ENCODE measurements at places on chromosomes 5 and 9. TPM values are rescaled to one million over a fixed set of nuclear protein-coding genes. Genes with fewer than 3 reads are reported as not detected.

Gene PCDHGA7
- not detected for total RNA-seq

Gene STC2
- 41.2 TPM for total RNA-seq

Gene ZBTB34
- 4.7 TPM for total RNA-seq

- H3K4me3 ChIP-seq, result no peak overlapping the region
- H3K27me3 ChIP-seq, result no peaks in the 10 kb centered on the region
- H3K27ac ChIP-seq, result no peak overlapping the region
- DNase-seq, result no peak
These were observed 755.5 kb upstream of the ADAMTS16 start for GRCh38 chr5:4384649-4385048.

GRCh38 chr5:39197556-39197955 is 21.8 kb downstream of the FYB1 start:
- H3K4me3 ChIP-seq, result peak overlapping the region; percentile 65
- peaks cover 25% of the 10 kb centered on the region for H3K36me3 ChIP-seq
- peak; percentile 57 for DNase-seq
- H3K4me1 ChIP-seq, result peaks cover 51% of the 10 kb centered on the region
- peak overlapping the region; percentile 77 for H3K27ac ChIP-seq

DNA sequence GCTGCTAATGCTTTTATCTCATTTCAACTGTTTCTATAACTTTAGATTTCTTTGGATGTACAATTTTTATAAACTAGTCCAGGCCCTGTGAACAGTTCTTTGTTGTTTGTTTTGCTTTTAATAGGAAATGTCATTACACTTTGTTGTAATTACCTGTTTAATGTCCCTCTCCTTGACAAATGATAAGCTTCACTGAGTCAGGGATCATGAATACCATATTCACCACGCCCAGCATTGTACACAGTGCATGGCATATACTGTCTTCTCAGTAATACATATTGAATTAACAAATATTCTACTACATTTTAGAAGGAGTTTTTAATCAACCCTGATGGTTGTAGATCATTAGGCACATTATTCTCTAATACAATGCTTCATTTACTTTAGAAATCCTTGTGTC is 1105.0 kb downstream of the MAT2B start:
- no peaks in the 10 kb centered on the region for H3K36me3 ChIP-seq
- no peaks in the 10 kb centered on the region for H3K27me3 ChIP-seq

GRCh38 chr9:125986966-125987365 is 239.8 kb downstream of the PBX3 start:
- H3K4me3 ChIP-seq, result no peak overlapping the region
- H3K4me1 ChIP-seq, result no peaks in the 10 kb centered on the region
- no peak for DNase-seq
- no peaks in the 10 kb centered on the region for H3K36me3 ChIP-seq
- H3K27ac ChIP-seq, result no peak overlapping the region

DNA sequence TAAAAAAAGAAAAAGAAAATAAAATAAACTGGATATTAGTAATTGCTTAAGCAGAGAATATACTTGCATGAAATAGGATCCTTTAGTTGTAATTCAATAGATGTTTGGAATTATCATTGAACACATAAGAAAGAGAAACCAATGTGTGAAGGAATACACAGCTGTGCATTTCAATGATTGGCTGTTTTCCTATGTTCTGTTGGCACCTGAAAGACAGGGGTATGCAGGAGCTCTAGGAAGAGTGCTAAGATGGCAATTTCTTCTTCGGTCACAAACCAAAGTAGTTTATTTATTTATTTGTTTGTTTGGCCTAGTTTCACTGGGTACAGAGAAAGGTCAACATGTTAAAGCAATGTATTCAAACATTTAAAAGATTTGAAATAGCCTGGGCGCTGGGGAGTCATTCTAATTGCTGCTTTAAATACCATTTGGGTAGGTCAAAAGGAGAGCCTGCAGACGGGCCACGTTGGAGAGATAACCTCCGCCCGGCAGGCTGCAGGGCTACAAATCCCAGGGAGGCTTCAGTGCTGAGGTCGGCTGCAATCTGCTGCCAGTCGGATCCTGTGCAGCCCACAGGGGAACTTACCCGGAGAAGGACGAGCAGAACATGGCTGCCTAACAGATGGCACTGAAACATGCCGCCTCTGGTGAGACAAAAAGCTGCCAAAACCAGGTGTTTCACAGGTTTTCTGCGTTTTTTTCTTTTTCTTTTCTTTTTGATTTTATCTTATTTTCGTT is 154.2 kb upstream of the TYRP1 start:
- H3K4me1 ChIP-seq, result no peaks in the 10 kb centered on the region
- no peaks in the 10 kb centered on the region for H3K36me3 ChIP-seq
- H3K4me3 ChIP-seq, result no peak overlapping the region
- no peak for DNase-seq
- H3K27me3 ChIP-seq, result no peaks in the 10 kb centered on the region

DNA sequence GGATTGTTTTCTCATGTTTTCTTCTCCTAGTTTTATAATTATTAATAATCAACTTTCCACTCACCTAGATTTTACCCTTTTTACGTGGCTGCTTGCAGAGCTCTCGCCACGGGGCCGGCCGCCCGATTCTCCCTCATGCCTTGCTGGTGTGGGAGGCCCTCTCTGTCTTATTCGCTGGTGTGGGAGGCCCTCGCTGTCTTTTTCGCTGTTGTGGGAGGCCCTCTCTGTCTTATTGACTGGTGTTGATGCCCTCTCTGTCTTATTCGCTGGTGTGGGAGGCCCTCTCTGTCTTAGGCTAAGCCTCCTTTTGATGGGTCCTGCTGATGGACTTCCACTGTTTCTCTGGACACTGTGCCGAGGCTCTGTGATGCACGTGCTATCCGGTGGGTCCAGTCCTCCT is 161.3 kb upstream of the IRX2 start:
- H3K36me3 ChIP-seq, result no peaks in the 10 kb centered on the region
- DNase-seq, result no peak
- H3K4me1 ChIP-seq, result no peaks in the 10 kb centered on the region
- no peak overlapping the region for H3K27ac ChIP-seq
- H3K27me3 ChIP-seq, result peaks cover 3% of the 10 kb centered on the region

- peak; percentile 3 for DNase-seq
- H3K27ac ChIP-seq, result peak overlapping the region; percentile 69
- H3K27me3 ChIP-seq, result peaks cover 20% of the 10 kb centered on the region
These were observed 89.8 kb downstream of the NTRK2 start for GRCh38 chr9:84759300-84759750.

DNA sequence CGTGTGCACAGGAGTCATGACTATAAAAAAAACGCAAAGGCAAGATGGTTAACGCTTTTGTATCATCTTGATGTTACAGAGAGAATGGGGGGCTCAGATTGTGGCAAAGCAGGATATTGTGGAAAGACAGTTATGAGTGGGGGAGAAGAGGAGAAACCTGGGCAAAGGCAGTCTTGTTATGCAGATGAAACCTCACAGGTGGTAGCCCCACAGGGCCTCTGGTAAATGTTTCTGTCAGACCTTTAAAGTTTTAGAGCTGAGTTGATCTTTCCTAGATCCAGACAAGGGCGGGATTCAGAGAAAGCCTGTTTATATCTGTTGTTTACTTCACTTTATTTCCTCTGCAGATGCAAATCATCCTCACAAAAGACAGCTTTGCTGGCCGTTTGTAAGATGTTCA is 55.2 kb downstream of the C9orf85 start:
- DNase-seq, result no peak
- H3K27me3 ChIP-seq, result no peaks in the 10 kb centered on the region
- no peaks in the 10 kb centered on the region for H3K4me1 ChIP-seq

- no peaks in the 10 kb centered on the region for H3K36me3 ChIP-seq
- H3K27me3 ChIP-seq, result peaks cover 17% of the 10 kb centered on the region
- no peak overlapping the region for H3K4me3 ChIP-seq
- no peak overlapping the region for H3K27ac ChIP-seq
These were observed 19.9 kb upstream of the PUM3 start for GRCh38 chr9:2863831-2864230.

DNA sequence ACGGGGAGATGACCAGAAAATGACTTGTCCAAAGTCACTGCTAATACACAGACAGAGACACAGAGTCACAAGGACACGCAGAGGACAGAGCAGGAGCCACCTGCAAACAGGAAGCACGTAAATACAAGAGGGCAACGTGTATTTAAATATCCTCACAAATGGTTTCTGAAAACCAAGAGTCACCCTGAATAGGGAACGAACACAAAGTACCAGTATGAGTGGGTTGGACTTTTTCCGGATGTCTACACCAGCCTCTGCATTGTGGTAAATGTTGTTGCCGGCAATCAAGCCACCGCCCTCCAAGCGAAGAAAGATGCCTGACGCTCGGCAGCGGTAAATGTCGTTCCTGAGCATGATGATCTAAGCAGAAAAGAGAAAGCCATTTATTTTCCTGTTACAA is 44.5 kb downstream of the FBXO10 start:
- H3K27ac ChIP-seq, result no peak overlapping the region
- H3K27me3 ChIP-seq, result no peaks in the 10 kb centered on the region
- peaks cover 7% of the 10 kb centered on the region for H3K4me1 ChIP-seq

DNA sequence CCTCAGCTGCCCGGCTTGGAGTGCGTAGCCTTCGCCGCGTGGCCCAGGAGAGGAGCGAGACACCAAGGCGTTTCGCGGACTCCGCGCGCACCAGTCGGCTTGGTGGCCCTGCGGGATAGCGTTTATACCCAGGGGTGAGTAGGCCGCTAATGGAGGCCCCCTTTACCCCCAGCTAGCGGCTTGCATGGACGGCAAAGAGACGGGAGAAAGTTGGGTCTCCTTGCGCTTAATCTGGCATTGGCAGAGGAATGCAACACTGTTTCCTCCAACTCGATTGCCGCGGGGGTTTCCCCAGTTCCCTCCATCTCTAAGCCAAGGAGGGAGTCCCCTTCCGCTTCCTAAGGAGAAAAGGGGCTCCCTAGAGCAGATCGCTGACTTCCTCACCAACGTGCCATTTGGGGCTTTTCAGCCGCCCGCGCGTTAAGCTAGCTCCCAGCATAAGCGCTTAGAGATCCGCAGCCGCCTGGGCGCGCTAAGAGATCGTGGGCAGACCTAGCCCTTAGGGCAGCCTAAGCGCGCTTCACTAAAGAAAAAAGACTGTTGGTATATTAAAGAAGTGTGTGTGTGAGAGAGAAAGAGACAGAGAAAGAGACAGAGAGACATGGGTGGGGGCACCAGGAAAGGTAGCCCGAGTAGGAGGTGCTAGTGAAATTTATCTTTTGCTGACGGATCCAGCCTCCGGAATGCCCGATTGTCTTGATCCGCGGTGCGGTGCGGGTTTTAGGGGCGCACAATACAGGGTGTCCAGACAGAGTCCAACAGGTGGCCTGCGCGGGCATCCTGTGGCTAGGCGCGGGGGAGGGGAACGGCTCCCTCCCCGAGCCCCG is 597.9 kb upstream of the SGCD start:
- H3K27me3 ChIP-seq, result peaks cover 74% of the 10 kb centered on the region
- no peak overlapping the region for H3K4me3 ChIP-seq
- no peak for DNase-seq
- H3K27ac ChIP-seq, result no peak overlapping the region
- no peaks in the 10 kb centered on the region for H3K4me1 ChIP-seq

GRCh38 chr5:157948738-157949410 is 89.9 kb upstream of the CLINT1 start:
- peaks cover 5% of the 10 kb centered on the region for H3K4me1 ChIP-seq
- peaks cover 6% of the 10 kb centered on the region for H3K27me3 ChIP-seq
- H3K27ac ChIP-seq, result no peak overlapping the region
- H3K4me3 ChIP-seq, result no peak overlapping the region
- H3K36me3 ChIP-seq, result no peaks in the 10 kb centered on the region

DNA sequence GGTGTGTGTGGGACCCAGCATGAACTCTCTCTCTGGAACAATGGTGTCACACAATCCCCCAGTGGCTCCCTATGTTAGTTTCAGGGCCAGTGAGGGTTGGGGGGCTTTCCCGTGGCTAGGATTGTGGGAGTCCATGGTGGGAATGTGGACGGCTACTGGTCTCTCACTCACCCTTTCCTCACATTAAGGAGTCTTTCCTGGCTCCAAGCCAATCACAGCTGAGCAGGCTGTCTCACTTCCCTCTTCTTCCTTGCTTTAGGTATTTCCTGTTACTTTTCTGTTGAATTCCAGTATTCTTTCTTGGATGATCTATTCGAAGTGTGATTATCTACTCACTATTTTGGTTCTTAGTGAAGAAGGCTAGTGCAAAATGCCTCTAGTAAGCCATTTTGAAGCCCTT is 324.4 kb upstream of the MPDZ start:
- no peaks in the 10 kb centered on the region for H3K36me3 ChIP-seq
- H3K27ac ChIP-seq, result no peak overlapping the region
- H3K4me1 ChIP-seq, result no peaks in the 10 kb centered on the region
- no peak for DNase-seq
- no peaks in the 10 kb centered on the region for H3K27me3 ChIP-seq

GRCh38 chr5:146681585-146682105 is 165.7 kb upstream of the GPR151 start:
- H3K27ac ChIP-seq, result no peak overlapping the region
- no peaks in the 10 kb centered on the region for H3K36me3 ChIP-seq
- no peak overlapping the region for H3K4me3 ChIP-seq
- H3K4me1 ChIP-seq, result no peaks in the 10 kb centered on the region
- no peaks in the 10 kb centered on the region for H3K27me3 ChIP-seq

All from activated naive CD8-positive, alpha-beta T cell treated with anti-CD3 and anti-CD28 coated beads for 36 hours (primary cell).